Fibroblast of gingiva (primary cell): ENCODE measurements at places on chromosomes 12 and 14.
A peak's percentile ranks its signal among the peaks of the same experiment; 100 is the strongest.

DNA sequence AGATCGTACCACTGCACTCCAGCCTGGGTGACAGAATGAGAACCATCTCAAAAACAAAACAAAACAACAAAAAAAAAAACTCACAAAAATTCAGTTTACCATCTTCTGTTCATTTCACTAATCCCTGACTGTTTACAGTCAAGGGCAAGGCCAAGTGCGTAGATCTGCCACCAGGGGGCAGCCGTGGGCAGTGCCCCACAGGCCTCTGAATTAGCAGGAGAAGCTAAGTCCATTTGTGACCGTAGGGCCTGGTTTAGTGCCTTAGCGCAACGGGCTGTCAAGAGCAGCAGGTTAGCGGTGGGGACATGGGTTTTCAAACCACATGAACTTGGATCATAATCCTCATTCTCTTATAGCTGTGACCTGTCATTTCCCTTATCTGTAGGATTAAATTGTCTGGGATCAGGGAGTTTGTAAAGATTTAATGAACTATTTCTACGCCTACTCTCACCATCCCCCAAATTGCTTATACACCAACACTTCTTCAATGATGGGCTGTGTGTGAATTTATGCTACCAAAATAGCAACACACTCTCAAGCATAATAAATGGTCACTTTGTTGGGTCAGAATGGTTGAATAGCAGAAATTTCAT, 49.0 kb downstream of the KCTD10 start:
- peak; percentile 74 for DNase-seq

DNA sequence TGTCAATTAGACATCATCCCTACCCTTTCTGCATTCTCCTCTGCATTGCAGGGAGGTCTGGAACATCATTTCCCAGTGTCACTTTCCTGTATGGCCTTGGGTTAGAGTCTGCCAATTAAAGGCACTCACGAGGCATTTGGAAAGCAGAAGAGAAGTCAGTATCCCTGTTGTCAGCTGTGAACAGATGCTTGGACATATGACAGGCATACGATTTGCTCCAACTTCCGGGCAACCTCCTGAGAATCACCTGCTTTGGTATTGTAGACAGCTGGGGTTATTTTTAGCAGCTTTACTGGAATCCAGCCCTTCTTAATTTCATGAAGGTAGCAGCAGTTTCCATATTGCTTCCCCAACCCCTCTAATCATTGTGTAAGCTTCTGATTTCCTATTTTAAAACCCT, 88.7 kb upstream of the DHRS4 start:
- no peak for DNase-seq

DNA sequence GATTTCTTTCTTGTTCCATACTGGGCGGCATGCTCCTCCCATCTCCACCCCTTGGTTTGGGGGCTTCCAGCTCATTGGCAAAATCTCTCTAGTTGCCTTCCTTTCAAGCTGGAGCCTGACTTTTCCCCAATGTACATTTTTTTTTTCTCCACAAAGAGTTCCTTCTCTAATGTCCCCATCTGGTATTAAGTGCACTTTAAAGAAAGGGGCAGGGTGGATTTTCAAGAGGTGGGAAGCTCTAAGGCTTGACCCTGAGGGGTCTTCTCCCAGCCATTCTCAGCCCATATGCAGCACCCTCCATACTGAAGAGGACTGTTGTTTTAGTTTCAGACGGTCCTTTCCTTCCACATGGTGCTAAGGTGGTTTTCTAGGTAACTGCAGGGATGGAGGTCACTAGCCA, 5.8 kb upstream of the PIP4K2C start:
- DNase-seq: no peak

- DNase-seq: peak; percentile 17
These were observed 18.9 kb downstream of the LLPH start for GRCh38 chr12:66111605-66112004.

GRCh38 chr14:104140213-104140462, 1.8 kb downstream of the KIF26A start:
- no peak for DNase-seq

DNA sequence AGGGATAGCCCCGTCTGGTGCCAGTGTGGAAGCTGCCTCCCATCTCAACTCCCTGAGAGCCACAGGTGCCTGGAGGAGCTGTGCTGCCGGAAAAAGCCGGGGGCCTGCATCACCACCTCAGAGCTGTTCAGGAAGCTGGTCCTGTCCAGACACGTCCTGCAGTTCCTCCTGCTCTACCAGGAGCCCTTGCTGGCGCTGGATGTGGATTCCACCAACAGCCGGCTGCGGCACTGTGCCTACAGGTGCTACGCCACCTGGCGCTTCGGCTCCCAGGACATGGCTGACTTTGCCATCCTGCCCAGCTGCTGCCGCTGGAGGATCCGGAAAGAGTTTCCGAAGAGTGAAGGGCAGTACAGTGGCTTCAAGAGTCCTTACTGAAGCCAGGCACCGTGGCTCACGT, 25.5 kb upstream of the P2RX4 start:
- no peak for DNase-seq

- DNase-seq: no peak
These were observed 86.2 kb upstream of the PPM1H start for GRCh38 chr12:63021116-63021515.

GRCh38 chr14:23702656-23703426, 66.7 kb downstream of the DHRS2 start:
- DNase-seq: no peak

GRCh38 chr14:62558451-62558850, 486.8 kb downstream of the KCNH5 start:
- no peak for DNase-seq

GRCh38 chr12:2683283-2684025, 111.3 kb upstream of the FKBP4 start:
- DNase-seq: no peak

DNA sequence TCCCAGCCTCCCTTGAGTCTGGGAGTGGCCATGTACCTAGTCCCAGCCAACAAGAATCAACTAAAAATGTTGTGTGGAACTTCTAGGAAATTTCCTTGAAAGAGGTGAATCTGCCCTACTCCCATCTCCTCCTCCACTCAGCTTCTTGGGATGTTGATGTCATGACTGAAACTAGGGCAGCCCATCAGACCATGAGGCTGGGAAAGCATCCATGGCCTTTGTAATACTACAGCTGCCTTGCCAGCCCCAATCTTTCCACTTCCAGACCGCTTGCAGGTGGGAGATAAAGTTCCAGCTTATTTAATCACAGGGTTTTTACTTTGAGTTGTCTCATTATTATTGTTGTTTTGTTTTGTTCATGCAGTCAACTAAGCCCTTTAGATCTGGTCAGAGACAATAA, 170.3 kb upstream of the LMNTD1 start:
- peak; percentile 20 for DNase-seq

DNA sequence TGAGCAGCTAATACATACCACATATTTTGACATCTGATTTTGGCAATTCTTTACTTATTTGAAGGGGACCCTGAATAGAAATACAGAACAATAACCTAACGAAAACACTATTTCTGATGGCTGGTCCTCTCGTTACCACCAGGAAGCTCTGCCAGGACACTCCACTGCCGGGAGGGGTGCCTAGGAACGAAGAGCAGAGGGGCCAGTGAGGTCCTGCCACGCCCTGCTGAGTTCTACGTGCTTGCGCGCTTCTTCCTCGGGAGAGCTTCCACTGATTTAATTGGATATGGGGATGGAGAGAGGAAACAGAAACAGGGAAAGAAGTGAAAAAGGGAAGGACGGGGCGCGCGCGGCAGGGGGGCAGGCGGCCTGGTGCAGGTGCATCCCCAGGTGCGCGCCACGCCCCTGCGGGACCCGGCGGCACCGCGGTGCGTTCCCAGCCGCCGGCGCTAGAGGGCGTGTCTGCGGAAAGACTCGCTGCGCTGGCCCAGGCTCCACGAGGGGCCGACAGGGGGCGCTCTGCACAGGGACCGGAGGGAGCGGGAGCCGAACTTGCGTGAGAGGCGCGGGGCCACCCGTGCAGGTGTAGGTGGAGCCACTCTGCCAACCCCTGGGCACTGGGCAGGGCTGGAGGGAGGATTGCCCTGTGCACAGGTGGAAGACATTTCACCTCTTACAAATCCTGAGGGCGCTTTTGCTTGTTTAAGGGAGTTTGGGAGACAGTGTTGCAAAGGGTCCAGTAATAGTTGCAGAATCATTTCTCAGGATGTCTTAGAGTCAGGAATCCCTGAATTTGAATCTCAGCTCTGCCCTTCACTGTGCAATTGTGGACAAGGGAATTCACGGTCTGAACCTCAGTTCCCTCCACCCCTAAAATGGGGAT, 986.3 kb upstream of the TMEM132C start:
- DNase-seq: no peak

- no peak for DNase-seq
These were observed 1.1 kb downstream of the CKB start for GRCh38 chr14:103521438-103521950.

GRCh38 chr12:77166696-77167095, 101.3 kb upstream of the E2F7 start:
- no peak for DNase-seq

GRCh38 chr12:92488735-92489134, 214.1 kb upstream of the PLEKHG7 start:
- DNase-seq: no peak

- DNase-seq: no peak
These were observed 32.6 kb downstream of the ALG10 start for GRCh38 chr12:34054938-34055337.

DNA sequence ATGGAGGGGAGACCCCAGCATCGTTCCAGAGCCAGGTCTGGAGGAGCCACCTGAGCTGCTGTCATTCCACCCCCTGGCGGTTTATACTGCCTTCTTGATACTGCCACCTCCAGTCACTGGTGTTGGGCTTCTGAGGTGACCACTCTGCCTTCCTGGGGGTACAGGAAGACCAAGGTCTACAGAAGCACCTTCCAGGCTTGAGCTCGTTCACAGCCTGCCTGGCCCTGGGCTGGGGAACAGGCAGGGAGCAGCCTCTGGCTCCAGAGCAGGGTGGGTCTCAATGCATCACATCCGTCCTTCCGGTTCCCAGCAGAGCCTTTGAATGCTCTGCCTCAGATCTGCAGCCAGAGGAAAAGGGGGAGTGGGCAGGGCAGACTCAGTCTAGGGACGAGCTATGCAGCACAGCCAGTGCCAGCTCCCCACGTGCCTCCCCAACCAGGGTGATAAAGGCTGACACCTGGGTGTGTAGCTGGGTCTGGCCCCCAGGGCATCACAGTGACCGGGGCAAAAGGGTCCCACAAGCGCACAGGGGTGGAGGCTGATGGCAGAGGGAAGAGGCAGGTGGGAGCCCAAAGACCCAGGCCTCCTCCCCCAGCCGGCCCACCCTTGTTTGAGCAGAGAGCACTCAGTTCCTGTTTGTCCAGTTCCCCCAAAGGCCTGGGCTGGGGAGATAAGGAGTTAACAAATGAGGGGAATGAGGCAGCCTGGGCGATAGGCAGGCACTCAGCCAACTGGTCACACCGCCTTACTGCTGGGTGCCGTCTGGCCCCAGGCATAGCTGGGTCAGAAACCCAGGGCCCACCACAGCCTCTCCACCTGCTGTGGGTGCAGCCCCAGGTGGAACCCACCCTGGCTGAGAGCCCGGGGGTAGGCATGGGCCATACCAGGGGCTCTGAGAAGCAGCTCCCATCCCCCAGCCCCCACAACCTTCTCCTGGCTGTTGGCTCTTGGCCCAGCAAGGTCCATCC, 17.1 kb downstream of the DEGS2 start:
- DNase-seq: no peak

DNA sequence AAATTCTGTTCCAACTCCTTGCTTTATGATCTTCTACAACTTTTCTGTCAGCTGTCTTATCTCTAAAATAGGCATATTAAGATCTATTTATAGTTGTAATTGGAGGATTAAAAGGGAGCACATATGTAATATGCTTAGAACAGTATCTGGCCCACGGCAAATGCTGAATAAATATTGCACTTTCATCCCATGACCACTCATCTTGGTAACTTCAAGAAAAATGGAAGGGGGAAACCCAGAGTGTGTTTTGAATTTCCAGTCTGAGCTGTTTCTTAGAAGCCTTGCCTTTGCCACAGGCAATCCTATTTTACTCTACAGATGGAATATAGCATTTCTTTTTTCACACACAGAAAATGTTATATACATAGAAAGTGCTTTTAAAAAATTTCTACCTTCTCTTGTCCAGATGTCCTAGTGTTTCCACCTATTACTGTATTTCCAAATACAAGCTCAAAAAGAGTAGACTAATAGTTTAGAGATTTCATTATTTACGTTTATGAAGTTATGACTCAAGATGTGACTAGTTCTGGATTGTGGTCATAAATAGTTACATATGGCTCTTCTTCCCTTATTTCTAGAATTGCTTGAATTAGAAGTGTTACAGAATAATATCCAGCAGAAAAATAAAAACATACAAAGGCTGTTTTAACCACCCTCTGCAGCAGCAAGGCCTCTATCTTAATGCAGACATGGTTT, 6.2 kb upstream of the STXBP6 start:
- DNase-seq: peak; percentile 42

DNA sequence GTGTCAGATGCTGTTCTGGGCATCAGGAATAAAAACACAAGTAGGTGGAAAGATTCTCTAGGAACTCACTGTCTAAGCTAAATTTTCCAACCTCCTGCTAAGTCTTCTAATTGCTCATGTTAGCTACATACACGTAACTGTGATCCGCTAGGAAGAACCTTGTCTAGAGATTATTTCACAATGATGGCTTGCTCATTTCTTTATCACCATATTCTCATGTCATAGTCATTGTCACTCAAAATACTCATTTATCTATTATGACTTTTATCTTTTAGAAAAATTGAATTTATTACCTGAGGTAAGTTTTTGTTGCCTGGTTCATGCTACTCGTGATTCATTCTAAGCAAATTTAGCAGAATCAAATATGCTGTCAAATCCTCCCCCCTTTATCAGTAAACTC, 1402.4 kb upstream of the FLRT2 start:
- DNase-seq: no peak

DNA sequence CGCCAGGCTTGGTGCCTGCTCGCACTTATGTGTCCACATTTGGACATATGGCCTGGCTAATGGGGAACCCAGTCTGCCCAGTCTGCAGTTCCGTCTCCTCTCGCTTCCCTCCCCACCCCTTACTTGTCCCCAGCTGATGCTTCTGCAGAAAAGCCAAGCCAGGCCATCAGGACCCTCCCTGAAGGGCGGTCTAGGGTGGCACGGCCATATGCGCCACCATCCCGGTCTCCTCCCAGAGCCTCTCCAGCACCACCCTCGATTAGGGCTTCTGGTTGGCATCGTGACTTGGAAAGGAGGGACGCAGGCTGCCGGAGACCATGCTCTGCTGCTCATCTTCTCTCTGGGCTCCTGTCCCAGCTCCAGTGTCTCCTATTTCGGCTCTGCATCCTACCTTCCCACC, 54.6 kb downstream of the CALM1 start:
- no peak for DNase-seq

DNA sequence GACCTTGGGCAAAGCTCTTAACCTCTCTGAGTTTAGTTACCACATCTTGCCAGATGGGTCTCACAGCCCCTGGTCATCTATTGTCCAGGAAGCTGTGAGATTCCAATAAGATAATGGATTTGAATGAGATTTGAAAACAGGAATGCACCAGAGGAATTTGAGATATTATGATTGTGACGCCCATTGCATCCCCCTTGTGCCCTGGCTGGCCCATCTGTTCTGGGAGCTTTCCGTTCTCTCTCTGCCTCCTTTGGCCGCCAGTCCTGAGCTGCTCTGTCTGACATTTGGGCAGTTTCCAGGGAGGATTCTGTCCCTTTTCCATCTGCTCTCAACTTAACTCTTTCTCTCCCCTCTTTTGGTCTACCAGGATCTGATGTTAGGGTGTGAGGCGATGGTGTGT, 24.6 kb downstream of the SRRM4 start:
- DNase-seq: no peak
